ENCODE measurements at places on chromosomes 6 and 20.

GRCh38 chr6:157263146-157263545 is 60.2 kb downstream of the TMEM242 start:
- DNase-seq = no peak

- DNase-seq = no peak
Measured at GRCh38 chr20:14553774-14554534, 216.5 kb upstream of the FLRT3 start.

DNA sequence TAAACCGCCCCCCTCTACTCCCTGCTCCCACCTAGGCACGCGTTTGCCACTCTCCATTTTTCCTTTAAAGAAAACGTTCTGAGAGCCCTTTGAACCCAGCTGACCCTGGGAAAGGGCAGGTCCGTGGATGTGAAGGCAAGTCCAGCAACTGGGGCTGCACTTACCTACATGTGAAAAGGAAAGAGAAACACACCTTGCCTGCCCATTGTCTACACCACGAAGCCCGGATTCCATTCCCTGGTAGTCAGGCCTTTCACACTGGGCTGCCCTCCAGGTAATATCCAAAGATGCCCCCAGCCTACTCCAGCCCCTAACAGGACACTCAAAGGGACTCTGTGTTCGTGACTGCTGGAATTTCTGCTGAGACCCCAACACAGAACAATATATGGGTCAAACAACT is 94.4 kb downstream of the CD83 start:
- no peak for DNase-seq

DNA sequence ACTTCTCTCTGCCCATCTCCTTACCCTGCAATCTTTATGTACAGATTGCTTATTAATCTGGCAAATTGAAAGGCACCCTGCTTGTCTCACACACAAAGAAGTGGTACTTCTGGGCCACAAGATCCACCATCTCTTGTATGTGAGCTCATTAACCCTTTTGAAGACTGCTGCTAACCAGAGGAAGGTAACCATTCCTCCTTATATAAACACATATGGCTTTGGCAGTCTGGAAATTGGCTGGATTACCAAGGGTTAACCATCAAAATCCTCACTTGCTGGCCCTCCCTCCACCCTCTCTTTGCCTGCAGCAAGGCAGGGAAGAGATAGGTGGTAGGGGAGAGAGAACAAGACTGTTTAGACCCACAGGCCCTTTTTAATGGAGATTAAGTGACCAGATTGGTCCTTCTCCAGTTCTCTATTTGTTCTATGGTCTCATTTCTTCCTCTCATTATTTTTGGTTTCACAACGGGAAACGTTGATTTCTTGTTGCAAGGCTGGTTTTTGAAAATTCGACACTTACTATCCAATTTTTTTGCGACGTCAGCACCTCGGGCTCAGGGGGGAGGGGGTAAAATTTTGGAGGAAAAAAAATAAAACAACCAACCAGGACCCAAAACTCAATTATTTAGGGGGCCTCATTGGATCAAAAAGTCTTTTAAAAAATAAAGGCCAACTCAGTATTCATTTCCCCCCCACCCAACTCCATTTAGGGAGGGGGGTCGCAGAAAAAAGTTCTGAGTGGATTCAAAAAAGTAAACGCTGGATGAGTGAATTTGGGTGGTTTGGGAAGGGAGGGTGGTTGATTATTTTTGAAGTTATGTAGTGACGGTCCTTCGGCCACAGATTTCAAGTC is 859 bp downstream of the PPP1R10 start:
- DNase-seq = no peak

- DNase-seq = no peak
Measured at GRCh38 chr6:158665332-158665731, 15.5 kb downstream of the SYTL3 start.

DNA sequence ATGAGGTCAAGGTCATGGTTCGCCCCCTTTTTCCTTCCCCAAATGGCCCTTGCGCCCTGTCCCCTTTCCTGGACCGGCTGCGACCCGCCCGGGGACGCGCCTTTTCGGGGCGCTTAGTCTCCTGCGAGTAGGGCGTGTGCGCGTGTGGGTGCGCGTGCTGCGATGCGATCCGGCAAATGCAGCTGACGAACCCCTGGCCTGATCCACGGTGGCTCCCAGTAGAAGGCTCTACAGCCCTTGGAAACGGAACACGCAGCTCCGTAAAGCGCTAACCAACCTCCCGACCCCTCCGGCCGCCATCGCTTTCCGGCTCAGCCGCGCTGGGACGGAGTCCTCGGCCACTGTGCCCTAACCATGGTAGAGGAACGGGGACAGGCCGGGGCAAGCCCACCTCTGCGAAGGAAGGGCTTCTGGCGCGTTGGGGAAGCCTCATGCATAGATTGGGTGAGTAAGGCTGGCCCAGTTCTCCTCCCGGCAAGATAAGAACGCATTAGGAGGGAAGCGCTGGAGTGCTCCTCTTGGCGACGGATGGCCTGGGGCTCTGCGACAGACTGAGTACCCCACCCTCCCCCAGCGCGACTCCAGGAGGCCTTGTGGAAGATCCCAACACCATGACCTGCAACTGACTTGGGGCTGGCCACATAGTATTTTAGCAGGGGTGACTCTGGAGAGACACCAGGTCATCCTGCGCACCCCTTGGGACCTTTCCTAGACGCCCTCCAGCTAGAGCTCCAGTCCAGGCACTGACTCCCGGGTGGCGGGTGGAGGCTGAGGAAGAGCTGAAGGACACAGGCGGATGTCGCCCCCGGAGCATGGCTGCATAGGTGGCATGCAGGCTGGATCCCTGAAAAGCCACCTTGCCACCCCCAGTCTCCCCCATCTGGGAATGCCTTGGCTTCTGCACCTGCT is 1.1 kb upstream of the SLC4A11 start:
- DNase-seq = no peak

DNA sequence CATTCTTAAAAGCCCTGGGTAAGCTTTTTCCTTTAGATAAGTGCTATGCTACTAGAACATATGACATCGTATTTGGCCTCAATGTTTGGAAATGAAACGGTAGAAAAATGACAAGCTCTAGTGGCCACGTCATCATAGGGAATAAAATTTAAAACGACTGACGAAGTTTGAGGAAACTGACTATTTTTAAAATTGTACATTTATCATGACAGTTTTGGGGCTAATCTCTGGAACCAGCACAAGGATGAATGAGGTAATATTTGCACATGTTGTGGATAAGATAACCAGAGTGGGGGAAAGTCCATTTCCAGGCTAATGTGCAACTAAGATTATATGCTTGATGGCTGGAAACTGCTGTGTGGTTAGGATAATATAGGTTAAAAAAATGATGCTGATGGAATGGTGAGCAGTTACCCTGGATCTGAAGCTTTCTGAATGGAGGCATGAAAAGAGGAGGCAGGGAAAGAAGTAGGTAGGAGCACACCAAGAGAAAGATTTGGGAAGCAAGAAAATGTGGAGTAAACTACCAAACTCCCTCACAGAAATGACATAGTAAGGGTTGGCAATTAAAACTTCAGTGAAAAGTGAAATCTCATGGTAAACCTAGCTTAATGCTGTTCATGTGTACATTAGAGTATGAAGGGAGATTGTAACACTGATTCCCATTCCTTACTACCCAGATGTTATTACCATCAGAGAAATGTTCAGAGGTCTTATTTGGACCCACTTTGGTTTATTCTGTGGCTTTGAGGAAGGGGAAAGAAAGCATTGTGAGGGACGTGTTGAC is 42.7 kb upstream of the CEP162 start:
- no peak for DNase-seq

DNA sequence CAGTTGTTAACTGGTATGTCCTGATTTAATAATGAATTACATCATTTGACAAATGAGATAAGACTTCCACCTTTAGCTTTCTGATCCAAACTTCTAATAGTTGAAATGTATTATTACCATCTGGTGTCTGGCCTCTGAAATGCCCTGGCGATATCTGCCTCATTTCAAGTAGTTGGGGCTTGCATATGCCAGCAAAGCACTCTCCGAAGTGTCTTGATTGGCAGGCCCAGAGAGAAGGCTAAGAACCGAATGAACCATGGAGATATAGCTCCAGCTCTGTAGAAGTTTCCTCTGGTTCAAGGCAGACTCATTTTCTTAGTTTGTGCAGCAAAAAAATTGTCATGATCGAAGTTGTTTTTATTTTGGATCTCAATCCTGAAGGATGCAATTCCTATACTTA is 13.4 kb upstream of the HIVEP2 start:
- DNase-seq = no peak

DNA sequence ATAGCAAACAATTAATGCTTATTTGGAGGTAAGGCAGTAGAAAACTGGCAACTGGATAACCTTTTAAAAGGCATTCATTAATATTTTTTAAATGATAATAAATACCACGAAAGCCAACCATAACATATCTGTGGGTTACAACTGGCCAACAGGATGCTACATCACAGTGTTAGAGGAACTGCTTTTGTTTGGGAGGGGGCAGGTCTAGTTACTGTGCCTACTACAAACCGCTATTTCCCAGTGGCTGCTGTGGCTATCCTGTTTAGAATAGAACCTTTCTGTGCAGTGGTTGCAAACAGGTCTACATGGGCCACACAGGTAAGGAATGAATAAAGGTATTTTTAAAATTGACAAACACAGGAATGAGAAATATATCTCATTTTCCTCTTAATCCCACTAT is 976 bp downstream of the PIGT start:
- DNase-seq = no peak

- DNase-seq = no peak
Measured at GRCh38 chr20:25470045-25470444, 62.6 kb downstream of the GINS1 start.

DNA sequence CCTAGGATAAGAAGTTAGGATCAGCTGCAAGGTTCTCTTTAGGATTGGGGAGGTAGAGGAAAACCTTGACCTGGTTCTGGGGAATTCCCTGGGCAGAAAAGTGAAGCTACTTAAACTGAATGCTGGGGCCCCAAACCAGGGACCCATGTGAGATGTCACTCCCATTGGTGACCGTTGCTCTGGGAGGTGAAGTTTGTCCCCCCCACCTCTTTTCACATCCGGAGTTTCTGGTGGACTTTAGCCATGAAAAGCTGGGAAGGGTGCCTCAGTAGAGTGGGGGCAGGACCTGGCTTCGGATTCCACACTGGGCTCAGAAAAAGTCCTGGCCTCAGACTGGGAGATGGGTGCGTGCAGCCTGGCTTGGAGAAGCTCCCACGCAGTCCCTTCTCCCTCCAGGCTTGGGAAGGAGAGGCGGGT is 13.2 kb downstream of the TJAP1 start:
- no peak for DNase-seq

DNA sequence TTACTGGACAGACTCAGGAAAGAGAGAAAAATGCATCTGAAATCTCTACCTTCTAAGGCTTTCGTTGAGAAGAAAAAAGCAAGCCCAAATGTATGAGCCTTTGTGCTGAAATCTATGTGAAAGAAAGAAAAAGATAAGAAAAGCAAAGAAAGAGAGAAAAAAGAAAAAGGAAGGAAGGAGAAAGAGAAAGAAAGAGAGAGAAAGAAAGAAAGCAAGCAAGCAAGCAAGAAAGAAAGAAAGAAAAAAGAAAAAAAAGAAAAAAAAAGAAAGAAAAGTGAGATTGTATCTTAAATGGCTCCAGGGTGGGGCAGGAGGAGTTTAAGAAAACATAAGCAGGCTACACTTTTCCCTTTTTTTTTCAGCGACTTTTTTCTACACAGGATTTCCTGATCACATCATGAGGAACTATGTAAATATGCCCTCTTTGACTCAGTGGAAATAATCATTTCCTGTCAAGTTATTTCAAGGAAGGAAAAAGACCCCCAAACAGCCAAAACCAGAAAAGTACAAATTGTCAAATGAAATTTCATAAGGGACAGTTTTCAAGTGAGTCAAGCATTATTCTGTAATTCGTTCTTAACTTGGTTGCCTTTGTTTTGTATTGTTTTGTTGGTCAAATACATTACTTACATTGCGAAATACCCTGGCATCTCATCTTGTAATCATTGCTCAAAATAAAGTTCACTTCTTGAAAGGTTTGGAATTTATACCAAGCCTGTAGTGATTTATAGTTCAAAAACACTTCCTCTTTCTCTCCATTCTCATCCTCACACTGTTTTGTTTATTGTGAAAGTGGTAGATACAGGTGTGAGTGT is 79.5 kb upstream of the RNF217 start:
- DNase-seq = no peak

- DNase-seq = no peak
Measured at GRCh38 chr6:130699742-130700141, 127.5 kb upstream of the SMLR1 start.

GRCh38 chr6:78436335-78436734 is 431.0 kb upstream of the IRAK1BP1 start:
- no peak for DNase-seq

- no peak for DNase-seq
Measured at GRCh38 chr6:135901774-135902524, 50.4 kb downstream of the PDE7B start.

DNA sequence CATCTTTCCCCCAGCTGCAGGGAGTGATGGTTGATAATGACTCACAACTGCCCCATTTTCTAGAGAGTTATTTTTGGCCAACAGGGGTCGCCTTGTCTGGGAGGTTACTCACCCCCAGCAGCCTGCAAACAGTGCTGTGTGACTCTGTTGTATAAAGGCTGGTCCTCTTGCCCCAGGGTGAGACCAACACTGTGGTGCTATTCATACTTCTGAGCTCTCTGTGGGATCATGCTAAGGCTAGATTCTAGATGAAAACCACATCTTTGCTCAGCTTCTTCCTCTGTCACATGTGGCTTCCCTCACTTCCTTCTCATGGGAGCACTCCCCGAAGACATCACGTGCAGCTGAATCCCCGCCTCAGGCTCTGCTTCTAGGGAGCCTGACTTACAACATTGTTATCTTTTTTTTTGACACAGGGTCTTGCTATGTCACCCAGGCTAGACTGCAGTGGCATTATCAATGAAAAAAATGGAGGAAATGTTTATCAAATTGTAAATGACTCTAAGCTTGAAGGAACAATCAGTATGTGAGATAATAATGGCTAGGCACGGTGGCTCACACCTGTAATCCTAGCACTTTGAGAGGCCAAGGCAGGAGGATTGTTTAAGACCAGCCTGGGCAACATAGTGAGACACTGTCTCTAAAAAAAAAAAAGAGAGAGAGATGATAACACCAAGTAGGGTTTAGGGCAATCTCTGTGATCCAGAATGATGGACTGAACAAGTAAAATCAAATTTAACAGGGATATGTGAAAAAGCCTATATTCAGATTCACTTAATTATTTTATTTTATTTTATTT is 55.7 kb upstream of the SLC23A2 start:
- peak; percentile 36 for DNase-seq

- no peak for DNase-seq
Measured at GRCh38 chr20:61925555-61926252, 140.0 kb downstream of the TAF4 start.

GRCh38 chr6:157711060-157711459 is 112.0 kb upstream of the SNX9 start:
- no peak for DNase-seq

DNA sequence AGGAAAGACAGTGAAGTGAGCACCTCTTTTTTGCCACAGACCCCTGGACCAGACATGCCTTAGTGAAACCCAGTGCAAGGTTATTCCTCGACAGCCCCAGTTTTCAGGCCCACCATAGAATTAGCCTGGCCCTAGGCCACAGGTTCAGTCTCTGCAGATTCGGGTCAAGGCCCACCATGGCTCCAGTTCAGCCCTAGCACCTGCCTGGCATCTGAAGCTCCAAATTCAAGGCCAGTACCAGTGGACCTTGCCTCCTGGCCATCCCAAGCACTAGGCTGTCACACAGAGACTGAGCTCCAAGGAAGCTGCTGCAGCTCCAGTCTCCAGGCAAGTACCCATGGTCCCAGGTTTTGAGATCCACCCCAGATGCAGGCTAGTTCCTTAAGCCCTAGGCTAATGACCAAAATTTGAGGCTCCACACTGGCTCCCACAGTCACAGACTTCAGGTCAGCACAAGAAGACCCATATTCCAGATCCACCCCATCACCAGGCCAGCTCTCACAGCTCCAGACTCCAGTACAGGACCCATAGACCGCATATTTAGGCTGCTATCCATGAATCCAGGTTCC is 877.5 kb upstream of the ADGRB3 start:
- no peak for DNase-seq

All from stimulated activated CD4-positive, alpha-beta T cell treated with anti-CD3 and anti-CD28 coated beads, Interleukin-1b, Interleukin-23, amount 100 ng/mL, for 1 hour (primary cell).